ENCODE measurements at places on chromosomes 1 and 21.

GRCh38 chr1:115188680-115189395 lies 99.5 kb upstream of the TSPAN2 start:
- DNase-seq = no peak

GRCh38 chr21:42103843-42104242 lies 32.7 kb downstream of the UMODL1 start:
- DNase-seq = no peak

- no peak for DNase-seq
These were observed 118.7 kb upstream of the KIF26B start for GRCh38 chr1:245036102-245036501.

DNA sequence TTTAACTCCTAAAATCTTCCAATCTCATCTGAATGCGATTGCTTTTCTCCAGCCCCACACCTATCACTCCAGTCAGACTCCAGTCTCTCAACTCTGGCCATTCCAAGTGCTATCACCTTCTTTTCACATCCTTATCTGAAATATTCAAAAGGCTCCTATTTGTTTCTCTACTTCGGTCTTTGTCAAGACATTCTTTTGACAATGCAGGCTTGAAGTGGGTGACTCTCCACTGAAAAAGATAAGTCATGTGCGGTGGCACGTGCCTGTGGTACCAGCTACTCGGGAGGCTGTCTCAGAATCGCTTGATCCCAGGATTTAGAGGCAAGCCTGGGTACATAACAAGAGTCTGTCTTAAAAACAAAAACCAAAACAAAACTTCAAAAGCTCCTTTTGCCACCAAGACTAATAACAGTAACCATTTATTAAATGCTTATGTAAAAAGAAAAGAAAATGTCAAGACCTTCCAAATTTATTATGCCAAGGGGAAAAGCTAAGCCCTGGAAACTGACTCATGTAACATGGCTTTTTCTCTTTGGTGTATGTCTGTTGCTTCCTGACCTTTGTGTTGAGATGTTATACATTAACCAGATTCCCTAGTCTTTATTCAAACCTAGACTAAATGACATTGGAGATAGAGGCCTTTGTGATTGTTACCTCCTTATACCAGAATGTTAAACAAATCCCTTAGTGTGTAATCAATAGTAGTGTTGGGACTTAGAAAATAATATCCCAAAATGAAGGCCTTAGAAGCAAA lies 3.6 kb downstream of the ALG14 start:
- no peak for DNase-seq

DNA sequence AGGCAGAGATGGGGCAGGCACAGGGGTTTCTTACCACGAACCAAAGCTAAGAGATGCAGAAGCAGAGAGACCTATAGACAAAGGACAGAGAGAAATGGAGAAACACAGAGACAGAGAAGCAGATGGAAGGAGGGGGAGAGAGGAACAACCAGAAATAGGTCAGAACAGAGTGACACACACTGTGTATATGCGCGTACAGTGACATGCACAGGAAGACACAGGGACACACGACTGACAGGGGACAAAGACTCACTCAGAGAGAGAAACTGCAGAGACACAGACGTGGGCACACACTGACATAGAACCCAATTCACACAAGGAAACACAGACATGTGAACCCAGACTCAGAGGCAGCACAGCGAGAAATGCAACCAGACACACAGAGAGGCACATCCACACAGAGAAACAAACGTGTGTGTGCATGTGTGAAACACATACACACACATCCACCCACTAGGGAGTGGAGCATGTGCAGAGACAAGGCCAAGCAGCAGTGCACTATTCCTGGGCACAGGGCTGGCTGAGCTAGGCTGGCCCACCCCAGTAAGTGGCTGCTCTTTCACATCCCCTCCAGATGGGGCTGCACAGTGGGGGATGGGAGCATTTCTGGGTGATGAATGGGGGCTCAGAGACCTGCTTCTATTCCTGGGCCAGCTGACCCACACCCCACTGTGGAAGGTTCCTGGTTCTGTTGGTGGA lies 123.4 kb upstream of the CSF3R start:
- no peak for DNase-seq

- no peak for DNase-seq
These were observed 293.4 kb downstream of the ADGRL2 start for GRCh38 chr1:82094136-82094535.

- no peak for DNase-seq
These were observed 2.7 kb downstream of the RBM15 start for GRCh38 chr1:110341872-110342331.

GRCh38 chr1:221174330-221174993 lies 295.2 kb downstream of the HLX start:
- no peak for DNase-seq

- no peak for DNase-seq
These were observed 43.8 kb upstream of the KCNE2 start for GRCh38 chr21:34320011-34320410.

- DNase-seq = no peak
These were observed 449 bp downstream of the EPS15 start for GRCh38 chr1:51518586-51519047.

- DNase-seq = no peak
These were observed 40.4 kb downstream of the CD55 start for GRCh38 chr1:207361889-207362288.

- DNase-seq = no peak
These were observed 149.8 kb downstream of the PTPRC start for GRCh38 chr1:198788561-198789064.

DNA sequence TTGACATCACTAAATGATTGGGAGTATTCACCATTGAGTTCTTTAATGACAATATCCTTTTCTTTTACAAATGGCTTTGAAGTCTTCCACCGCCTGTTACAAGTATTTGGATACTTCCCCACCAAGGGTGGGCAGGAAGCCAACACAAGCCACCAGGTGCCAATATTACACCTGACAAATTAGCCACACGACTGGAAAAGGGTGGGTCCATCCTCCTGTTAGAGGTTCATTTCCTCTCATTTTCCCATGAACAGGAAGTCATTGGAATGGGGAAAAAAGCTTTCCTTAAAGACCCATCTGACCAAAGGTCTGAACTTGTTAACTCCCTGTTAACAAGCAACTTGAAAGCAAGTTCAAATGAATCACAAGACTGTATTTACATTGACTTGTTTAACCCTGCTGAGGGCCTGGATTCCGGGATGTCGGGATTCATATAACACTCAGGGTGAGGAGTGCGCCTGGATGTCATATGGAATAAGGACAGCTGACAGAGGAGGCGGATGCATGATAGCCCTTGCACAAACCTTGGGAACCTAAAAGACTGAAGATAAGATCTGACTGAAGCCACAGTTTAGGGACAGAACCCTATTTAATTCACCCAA lies 40.5 kb upstream of the PROX1 start:
- DNase-seq = no peak

DNA sequence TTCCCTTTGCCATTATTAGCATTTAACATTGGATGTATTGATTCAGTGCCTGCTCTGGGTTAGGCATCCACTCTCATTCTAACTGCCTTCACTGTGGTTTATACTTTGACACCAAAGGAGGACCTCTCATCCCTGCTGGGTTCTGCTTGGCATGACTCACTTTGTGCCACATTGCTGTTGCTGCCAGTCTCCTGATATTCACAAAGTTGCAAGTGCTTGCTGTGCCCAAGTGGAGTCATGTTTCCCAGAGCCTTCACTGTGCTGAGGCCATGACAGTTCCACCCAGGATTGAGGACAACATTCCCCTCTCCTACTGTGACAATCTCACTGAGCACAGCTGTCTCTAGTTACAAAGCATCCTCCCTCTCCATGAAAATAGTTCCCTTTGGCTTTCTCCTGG lies 519.9 kb upstream of the USP24 start:
- DNase-seq = no peak

- no peak for DNase-seq
These were observed 21.4 kb upstream of the NADK start for GRCh38 chr1:1799716-1800115.

DNA sequence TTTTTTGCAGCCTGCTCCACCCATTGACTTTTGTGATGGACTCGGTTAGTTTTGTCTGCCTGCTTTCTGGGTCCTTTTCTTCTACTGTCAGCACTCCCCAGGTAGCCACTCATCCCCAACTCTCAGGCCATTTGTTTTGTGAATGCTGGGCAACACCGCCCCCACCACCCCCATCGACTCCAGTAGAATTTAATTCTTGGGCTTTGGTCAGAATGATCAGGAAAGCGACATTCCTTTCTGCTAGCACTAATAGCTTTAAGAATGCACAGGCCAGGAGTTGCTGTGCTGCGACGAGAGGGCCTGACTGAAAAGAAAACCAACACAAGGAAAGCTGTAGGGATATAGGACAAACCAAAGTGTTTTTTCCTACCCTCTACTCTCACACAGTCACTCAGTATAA lies 144.4 kb downstream of the CDC7 start:
- no peak for DNase-seq

DNA sequence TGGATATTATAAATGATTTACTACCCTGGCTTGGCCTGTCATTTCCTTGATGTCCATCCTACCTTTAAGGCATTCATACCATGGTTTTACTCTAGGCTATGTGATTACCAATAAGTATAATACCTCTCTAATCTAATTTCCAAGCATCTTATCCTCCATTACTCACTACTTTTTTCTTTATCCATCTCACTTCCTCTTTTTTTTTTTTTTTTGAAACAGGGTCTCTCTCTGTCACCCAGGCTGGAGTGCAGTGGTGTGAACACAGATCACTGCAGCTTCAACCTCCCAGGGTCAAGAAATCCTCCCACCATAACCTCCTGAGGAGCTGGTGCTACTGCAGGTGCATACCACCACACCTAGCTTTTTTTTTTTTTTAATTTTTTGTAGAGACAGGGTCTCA lies 39.9 kb downstream of the INKA2 start:
- DNase-seq = no peak

- DNase-seq = no peak
These were observed 1.4 kb upstream of the ATP1B1 start for GRCh38 chr1:169105087-169105433.

- no peak for DNase-seq
These were observed 384.7 kb downstream of the LRRIQ3 start for GRCh38 chr1:73813236-73813635.

GRCh38 chr21:21030311-21030710 lies 32.1 kb downstream of the NCAM2 start:
- no peak for DNase-seq

GRCh38 chr1:216643176-216643575 lies 80.1 kb downstream of the ESRRG start:
- DNase-seq = no peak

- no peak for DNase-seq
These were observed 34.8 kb upstream of the SYCP1 start for GRCh38 chr1:114819869-114820268.

DNA sequence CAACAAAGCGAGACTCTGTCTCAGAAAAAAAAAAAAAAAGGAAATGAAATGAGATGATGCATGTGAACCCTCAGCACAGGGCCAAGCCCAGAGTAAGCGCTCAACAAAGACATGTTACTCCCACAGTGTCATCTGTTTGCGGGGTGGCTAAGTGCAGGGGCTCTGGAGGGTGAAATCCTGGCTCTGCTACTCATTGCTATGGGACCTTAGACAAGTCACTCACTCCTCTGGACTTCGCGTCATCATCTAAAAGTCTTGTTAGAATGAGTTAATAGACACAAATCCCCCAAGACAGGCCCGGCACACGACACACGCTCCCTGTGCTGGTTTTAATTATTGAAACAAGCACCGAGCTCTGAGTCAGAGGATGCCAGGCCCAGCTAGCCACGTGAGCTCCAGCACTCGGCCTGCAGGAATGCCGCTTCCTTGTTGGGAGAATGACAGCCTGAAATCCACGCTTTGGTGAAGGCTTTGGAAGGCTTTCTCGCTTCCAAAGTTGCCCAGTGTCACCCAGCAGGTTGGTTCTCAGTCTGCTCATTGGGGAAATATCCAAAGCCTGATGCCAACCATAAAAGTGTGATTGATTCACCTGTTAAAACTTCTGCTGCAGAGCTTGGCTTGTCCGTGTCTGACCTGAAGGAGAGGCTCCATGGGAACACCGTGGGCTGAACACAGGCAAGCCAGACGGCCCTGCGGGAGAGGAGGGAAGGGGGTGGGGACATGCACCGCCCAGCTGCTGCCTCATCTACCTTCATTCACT lies 36.7 kb upstream of the TARDBP start:
- no peak for DNase-seq

GRCh38 chr1:161838885-161839284 lies 72.8 kb downstream of the ATF6 start:
- no peak for DNase-seq

DNA sequence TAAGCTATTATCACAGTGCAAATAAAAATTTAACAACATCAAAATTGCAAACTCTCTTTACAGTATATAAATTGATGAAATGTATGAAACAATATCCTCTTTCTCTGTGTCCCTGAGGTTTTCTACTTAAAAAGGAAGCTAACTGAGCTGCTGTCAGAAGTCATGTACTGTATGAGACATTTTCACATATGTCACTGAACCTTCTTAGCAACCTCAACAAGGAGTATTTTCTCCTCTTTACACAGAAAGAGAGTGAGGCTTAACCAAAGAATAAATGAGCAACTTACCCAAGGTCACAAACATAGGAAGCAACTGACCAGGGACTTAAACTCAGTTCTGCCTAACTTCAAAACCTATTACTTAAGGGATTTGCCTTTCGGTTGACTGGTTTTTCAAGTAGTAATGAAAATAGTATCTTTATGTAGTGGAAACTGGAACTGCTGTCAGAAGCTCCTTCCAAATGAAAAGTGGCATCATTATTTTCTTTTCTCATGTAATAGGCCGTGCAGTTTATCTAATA lies 288.9 kb downstream of the LRRIQ3 start:
- no peak for DNase-seq

GRCh38 chr1:54865238-54866073 lies 21.5 kb downstream of the DHCR24 start:
- no peak for DNase-seq

- no peak for DNase-seq
These were observed 181.5 kb downstream of the MATN1 start for GRCh38 chr1:30541721-30542485.

Data from activated naive CD4-positive, alpha-beta T cell (primary cell).